ENCODE measurements at places on chromosomes 4 and X.

GRCh38 chr4:66929748-66930147 is 615.6 kb downstream of the CENPC start:
- peak; percentile 64 for DNase-seq

GRCh38 chr4:143514901-143515300 is 1.4 kb downstream of the SMARCA5 start:
- no peak for DNase-seq

- DNase-seq: no peak
Measured at GRCh38 chr4:51894059-51894645, 51.2 kb downstream of the DCUN1D4 start.

DNA sequence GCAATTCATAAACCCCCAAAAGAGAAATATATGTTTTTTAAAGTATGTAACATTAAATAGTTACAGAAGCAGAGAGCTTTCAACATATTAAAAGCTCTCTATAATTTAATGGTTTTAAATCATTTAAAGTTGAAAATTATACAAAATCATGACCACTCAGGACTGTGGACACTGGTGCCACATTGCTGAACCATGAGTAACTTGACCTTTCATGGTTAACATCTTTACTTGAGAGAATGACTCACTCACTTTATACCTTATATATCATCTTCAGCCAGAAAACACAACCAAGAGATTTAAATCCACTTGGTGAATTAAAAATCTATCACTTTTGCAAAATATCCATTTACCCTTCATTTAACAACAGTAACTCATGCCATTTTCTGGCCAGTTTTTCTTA is 584.3 kb upstream of the SMIM31 start:
- DNase-seq: no peak

- peak; percentile 30 for DNase-seq
Measured at GRCh38 chrX:24259544-24260240, 54.2 kb downstream of the SUPT20HL2 start.
